ENCODE measurements at places on chromosomes 2 and 18.

- DNase-seq, result no peak
Measured at GRCh38 chr2:106080959-106081358, 113.1 kb downstream of the UXS1 start.

GRCh38 chr18:56257205-56257604 is 381.2 kb downstream of the TXNL1 start:
- DNase-seq, result no peak

- no peak for DNase-seq
Measured at GRCh38 chr2:101781791-101782426, 84.4 kb downstream of the MAP4K4 start.

- DNase-seq, result no peak
Measured at GRCh38 chr2:137154946-137155345, 389.6 kb downstream of the THSD7B start.

DNA sequence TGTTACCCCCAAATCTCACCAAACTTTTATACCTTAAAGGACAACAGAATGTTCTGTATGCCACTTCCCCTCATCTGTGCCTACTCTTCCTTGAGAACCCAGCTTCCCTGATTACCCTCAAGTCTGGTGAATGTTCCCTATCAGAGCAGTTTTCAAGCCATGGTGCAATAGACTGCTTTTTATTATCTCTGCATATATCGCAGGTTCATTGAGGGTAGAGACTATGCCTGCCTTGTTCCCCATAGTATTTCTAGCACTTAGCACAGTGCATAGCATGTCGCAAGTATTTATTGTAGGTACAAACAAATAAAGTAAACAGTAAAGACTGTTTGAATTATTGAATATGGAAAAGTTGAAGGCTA is 146.6 kb downstream of the HAUS1 start:
- no peak for DNase-seq

DNA sequence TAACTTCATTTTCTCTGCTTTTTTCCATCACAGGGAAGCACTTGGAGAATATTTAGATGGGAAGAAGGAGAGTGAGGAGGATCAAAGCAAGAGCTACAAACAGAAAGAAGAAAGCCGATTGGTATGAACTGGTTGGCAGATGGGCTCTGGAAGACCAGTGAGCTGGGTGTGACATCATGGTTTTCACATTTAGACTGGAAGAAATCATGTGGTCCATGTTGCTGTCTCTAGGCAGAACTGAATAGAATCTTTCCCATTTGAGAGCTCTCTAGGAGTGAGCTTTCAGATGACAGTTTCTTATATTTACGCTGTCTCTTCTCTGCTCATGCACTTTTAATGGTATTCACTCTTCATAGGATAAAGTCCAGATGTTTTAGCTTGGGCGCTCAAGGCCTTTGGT is 12.6 kb downstream of the DRC1 start:
- DNase-seq, result no peak

DNA sequence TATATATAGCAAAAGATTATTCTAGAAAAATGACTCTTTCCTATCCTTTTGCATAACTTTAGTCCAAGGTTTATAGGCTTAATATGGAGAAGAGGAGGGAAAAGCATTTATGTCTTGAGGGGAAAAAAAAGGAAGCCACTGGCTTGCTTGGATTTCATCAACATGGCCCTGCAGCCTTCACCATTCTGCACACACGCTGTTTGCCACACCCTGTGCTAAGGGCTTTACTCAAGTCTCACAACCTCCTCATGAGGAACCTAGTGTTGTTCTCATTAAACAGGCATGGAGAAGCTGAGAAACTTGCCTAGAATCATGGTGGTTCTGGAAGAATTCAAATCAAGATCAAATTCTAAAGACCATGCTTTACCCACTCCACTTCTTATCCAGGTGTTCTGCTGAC is 117.3 kb upstream of the TTC39C start:
- no peak for DNase-seq

GRCh38 chr2:128465246-128466170 is 146.8 kb upstream of the HS6ST1 start:
- DNase-seq, result peak; percentile 44

GRCh38 chr18:48788373-48788772 is 162.4 kb downstream of the SMAD7 start:
- DNase-seq, result peak; percentile 18

DNA sequence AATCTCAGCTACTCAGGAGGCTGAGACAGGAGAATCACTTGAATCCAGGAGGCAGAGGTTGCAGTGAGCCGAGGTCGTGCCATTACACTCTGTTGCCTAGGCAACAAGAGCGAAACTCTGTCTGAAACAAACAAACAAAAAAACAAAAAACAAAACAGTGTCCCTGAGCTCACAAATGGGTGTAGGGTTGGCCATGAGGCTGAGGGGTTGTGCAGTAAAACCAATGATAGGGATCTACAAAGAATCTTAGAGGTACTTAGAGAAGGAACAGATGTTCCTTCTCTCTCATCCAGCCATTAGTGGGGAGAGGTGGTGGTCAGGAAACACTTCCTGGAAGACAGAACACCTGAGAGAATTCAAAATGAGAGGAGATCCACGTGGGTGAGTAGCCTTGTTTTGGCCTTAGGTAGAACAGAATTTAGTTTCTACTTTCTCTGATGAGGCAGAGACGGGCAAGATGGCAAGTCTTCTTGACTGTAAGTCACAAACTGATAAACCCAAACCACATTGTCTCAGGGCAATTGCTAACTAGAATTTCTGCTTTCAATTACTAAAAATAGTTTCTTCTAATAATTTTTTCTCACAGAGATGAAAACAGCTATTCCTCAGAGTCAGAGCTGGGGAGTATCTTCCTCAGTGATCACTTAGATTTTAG is 61.5 kb upstream of the PPM1B start:
- no peak for DNase-seq

- no peak for DNase-seq
Measured at GRCh38 chr2:194385376-194385775, 1271.7 kb upstream of the SLC39A10 start.

DNA sequence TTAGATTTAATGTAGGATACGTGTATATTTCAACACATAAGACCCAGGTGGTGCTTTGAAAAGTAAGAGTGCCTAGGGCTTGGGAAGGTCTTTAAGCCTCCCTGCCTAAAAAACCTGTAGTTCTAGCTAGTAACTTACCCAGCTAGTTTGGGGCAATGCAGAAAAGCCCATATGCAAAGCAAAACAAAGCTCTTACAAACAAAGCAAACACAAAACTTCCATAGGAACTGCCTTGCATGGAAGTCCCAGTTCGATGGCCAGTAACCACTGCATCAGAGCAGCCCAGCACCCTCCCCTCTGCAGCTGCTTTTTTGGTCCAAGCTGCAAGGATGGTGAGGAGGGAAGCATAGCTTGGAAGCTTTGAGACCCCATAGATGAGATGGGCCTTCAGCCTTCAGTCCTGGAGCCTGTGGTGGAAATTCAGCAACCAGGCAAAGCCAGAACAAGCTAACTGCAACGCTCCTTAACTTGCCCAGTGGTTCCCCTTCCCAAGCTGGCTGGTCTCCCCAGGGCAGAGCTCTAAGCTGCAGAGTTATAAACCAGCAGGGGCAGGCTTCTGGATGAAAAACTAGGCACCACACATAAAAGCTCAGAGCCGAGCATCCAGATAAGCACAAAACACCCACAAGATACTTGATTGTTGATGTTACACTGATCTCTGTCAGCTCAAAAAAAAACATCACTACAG is 16.2 kb downstream of the C2orf76 start:
- DNase-seq, result no peak

- DNase-seq, result no peak
Measured at GRCh38 chr2:221064880-221065279, 507.2 kb downstream of the EPHA4 start.

DNA sequence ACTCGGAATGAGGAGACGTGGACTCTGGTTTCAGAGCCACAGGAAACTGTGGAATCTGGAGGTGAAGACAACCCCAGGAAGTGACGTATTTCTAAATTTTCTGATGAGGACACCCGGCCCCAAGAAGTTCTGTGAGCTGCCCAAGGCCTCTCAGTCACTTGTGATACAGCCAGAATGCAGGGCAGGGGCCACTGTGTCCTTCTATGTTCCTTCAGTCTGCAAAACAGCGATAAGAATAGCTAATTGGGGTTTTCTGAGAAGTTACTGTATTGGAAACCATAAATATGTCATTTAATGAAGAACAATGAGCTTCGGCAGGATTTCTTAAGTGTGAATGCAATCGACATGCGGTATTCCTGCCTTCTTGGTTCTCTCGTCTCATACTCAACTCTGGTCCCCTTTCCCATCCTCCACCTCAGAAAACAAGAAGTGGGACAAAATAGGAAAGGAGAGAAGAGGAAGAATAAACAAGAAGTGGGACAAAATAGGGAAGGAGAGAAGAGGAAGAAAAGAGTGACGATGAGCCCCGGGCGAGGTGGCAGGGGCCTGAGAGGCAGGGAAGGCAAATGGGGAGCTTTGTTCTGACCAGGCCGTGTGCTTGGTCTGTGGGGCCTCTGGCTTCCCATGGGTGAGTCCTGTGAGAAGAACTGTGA is 282.0 kb upstream of the REV1 start:
- DNase-seq, result no peak

- no peak for DNase-seq
Measured at GRCh38 chr2:80499095-80499494, 194.5 kb upstream of the LRRTM1 start.

GRCh38 chr2:239726631-239727181 is 298.4 kb downstream of the NDUFA10 start:
- no peak for DNase-seq

- no peak for DNase-seq
Measured at GRCh38 chr18:59514203-59514602, 155.1 kb upstream of the LMAN1 start.

DNA sequence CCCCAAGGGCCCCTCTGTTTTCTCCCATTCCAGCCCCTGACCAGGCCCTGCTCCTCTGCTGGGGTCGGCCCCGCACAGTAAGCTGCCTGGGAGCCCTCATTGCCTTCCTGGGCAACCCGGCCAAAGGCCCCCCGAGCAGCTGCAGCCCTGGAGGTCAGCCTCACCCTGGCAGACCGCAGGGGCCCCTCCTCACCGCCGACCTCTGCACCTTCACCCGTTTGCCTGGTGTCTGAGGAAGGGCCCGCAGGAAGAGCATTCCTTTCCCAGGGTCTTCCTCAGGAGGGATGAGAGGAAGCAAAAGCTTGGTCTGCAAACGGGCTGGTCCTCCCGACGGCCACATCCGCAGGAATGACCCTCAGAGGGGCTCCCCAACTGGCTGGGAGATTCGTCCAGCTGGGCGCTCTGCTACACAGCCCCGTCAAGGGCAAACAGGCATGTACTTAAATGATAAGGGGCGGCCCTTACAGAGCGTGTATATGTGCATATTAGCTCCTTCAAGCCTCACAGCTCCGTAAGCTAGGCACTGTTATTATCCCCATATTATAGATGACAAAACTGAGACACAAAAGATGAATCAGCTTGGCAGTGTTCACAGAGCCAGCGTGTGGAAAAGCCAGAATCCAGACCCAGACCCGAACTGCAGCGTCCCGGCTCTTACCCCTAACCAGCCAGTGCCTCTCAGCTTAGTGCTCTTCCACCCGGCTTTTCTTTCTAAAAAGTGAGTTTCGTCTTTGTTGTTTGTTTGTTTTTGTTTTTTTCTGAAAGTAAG is 52.8 kb downstream of the SLC4A1AP start:
- DNase-seq, result no peak

DNA sequence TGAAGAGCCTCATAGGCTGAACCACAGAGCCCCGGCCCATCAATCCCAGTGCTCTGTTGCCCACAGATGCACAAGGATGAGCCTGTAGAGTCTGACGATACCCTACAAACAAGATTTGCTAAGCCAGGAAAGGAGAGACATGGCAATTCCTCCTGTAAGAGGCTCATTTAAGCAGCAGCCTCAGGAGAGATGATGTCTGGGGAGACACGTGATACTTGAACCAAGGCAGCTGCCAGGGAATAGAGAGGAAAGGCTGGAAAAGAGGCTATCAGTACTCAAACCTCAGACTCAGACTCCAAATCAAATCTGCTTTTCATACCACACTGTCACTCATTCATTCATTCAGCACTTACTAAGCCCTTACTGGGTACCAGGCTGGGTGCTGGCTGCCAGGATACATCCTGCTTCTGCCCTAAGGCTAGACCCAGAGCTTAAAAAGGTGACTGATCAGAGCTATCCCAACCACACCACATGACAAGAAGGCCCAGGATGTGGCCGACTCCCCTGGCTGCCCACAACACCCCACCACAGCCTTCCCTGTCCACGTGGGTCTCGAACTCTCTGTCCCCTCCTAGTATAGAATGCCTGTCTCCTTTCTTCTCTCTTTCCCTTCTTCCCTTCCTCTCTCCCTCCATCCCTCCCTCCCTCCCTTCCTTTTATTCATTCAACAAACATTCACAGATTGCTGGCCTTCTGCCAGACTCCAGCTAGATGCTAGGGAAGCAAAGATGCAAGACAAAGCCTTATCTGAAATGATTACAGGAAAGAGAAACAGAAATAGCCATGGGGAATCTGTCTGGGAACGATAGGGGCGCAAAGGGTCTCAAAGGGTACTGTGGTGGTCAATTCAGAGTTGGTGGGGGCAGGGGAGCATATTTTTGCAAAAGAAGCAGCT is 23.4 kb upstream of the KCNK3 start:
- DNase-seq, result no peak

GRCh38 chr2:161386228-161386824 is 29.8 kb upstream of the TBR1 start:
- no peak for DNase-seq

DNA sequence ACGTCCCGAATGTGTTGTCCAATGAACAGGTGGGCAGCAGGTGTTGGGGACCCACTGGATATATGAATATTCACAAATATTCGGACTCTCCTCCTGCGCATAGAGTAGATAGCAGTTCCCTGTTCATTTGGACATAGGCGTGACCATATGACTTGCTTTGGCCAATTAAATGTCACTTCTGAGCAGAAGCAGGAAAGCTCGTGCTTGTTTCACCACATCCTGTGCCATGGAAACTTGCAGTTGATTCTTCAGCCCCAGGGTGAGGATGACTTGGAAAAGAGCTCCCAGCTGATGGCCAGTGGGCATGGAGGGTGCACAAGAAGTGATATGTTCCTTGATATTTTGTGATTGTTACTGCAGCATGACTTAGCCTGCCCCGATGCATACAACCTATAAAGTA is 52.6 kb downstream of the PTPRM start:
- DNase-seq, result no peak

DNA sequence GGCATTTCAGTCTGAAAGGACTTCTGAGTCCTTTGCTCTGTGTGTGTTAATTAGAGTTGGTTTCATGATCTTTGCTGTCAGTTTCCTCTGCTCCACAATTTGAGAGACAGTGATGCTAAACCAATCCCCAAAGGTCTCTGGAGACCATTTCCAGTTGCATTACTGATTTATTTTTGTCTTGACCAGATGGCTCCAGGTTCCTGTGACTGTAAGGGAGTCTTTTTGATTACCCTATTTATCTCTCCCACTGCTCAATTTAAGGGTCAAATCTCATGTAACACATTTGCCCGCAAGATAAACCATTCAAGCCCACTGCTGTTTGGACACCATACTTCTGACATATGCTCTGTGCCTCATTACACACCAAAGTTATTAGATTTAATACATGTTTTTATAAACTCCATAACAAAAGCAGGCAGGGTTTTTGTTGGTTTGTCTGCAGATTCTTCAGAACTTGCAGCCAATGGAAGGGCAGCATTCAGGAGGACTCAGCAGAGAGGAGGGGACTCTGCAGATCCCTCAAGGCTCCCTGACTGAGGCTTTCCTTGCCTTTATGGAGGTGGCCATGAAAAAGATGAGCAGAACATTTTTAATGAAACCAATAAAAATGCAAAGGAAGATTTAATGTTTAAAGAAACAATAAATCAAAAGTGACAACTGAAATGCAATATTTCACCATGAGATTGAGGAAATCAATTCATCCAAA is 889.3 kb upstream of the CELF4 start:
- no peak for DNase-seq

GRCh38 chr2:127145280-127145895 is 38.4 kb upstream of the BIN1 start:
- no peak for DNase-seq

Measured in activated naive CD4-positive, alpha-beta T cell treated with anti-CD3 and anti-CD28 coated beads, Interleukin-2, amount 50 U/mL, for 72 hours (primary cell).